ENCODE measurements at places on chromosomes 16 and 17.

- DNase-seq: no peak
Observed at GRCh38 chr16:68406458-68407152, 41.7 kb downstream of the SMPD3 start.

- no peak for DNase-seq
Observed at GRCh38 chr16:89143911-89144675, 27.5 kb upstream of the CDH15 start.

GRCh38 chr17:47946929-47947397 is 5.6 kb downstream of the PNPO start:
- peak; percentile 69 for DNase-seq

- DNase-seq: no peak
Observed at GRCh38 chr17:81457401-81457800, 55.2 kb downstream of the ACTG1 start.

DNA sequence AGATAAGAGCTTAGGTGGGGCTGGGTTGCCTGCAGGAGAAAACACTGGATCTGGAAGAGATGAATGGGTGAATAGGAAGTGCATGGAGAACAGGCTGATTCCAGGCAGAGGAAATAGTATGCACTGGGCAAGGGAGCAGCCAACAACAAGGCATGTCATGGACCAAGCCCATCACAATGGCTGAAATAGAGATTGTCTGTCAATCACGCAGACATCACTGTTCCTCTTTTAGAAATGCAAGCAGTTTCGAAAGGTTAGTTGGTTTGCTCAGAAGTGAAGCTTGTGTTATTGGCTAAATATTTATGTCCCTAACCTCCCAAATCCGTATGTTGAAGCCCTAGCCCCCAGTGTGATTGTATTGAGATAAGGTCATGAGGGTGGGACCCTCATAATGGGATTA is 621.7 kb upstream of the CDH11 start:
- no peak for DNase-seq

DNA sequence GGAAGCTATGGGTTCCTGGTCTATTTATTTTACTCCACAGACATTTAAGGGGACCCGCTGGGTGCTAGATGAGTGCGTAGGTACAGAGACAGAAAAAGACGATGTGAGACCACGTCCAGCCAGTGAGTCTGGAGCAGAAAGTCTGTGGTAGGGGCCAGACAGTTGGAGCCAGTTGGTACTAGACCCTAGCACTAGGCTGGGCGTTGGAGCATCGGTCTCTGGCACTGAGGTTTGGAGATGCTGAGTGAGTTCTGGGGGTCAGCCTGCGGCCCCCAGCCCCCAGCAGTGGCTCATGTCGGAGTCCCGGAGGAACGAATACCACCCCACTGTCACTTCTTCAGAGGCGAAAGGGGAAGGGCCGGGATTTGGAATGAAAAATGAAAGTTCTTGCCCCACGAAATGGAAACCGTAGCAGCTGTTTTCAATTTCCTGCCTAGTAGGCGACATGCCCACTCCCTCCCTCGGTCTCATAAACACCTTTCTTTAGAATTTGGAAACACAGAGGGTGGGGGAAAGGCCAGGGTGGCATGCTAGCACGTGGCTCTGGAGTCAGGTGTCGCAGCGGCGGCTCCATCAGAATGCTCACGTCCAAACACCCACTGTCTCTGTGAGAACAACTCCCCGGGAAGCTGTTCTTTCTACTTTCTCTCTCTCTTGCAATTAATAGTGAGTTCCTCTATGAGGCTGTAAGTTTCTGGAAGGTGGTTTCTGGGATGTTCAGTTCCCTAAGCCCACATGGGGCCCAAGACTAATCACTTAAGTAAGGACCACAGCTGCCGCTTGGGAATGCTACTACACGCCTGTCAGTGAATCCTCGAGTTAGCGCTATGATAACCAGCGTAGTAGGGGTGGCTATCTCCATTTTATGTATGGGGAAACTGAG is 96.8 kb downstream of the IRF8 start:
- no peak for DNase-seq

GRCh38 chr16:56469748-56470147 is 18.4 kb downstream of the OGFOD1 start:
- DNase-seq: no peak

DNA sequence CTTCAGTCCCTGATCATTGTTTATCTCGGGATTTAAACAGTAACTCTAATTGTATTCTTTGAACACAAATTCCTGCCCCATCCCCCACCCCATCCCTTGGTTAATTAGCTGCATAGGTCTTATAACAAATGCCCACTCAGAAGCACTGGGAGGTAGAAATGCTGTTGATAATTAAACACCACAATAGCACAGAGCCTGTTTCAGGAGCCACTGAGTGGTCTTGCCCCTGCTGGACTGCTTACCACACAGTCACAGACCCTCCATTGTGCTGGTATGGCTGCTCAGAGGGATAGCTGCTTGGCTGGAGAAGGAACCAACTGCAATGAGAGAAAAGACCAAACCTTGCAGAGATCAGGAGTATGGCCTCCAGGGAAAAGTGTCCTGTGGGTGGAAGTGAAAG is 214.1 kb downstream of the ANKFN1 start:
- DNase-seq: no peak

DNA sequence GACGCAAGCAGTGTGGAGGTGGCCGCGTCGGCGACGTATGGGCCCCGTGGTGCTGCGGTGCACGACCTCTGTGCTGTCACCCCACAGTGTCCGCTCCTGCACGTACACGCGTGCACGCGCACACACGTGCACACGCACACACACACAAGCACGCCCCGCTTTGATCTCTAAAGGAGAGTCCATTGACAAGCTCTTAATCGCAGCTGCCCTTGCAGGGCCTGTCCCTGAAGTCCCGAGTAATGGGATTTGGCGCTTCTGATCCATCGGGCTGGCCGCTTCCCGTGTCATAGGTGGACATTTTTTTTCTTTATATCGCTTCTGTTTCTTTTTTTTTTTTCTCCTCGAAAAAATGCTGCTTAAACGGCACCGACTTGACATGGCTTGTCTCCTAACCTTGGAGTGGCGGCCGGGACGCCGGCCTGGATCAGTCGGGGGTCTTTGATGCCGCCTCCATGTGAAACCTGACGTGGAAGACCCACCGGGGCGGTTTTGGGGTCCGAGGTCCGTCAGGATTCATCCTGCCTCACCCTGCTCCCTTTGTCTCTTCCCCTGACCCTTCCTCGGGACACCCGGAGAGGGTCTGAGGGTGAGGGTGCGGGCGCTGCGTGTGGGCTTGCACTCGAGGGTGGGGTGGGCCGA is 8.3 kb upstream of the AXIN1 start:
- no peak for DNase-seq

DNA sequence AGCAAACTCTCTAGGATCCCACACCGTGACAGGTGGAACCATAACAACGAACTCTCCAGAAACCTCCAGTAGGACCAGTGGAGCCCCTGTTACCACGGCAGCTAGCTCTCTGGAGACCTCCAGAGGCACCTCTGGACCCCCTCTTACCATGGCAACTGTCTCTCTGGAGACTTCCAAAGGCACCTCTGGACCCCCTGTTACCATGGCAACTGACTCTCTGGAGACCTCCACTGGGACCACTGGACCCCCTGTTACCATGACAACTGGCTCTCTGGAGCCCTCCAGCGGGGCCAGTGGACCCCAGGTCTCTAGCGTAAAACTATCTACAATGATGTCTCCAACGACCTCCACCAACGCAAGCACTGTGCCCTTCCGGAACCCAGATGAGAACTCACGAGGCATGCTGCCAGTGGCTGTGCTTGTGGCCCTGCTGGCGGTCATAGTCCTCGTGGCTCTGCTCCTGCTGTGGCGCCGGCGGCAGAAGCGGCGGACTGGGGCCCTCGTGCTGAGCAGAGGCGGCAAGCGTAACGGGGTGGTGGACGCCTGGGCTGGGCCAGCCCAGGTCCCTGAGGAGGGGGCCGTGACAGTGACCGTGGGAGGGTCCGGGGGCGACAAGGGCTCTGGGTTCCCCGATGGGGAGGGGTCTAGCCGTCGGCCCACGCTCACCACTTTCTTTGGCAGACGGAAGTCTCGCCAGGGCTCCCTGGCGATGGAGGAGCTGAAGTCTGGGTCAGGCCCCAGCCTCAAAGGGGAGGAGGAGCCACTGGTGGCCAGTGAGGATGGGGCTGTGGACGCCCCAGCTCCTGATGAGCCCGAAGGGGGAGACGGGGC is 1.3 kb downstream of the SPN start:
- DNase-seq: peak; percentile 45

DNA sequence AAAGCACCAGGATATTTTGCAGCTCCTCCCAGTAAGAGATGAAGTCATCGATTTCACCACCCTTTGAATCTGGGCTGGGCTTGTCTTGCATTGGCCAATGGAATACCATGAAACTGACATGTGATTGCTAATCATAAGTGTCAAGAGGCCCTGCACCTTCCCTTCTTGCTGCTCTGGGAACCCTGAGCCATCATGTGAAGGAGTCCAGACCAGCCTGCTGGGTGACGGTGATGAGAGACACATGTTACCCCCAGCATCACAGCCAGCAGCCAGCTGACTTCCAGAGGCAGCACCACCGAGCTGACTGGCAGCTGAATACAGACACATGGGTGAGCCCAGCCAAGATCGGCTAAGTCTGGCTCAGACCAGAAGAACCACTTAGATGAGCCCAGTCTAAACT is 43.6 kb upstream of the CACNG4 start:
- DNase-seq: no peak

GRCh38 chr17:47802341-47803022 is 19.1 kb downstream of the OSBPL7 start:
- peak; percentile 62 for DNase-seq

- DNase-seq: no peak
Observed at GRCh38 chr16:50637716-50638602, 43.2 kb downstream of the SNX20 start.

- no peak for DNase-seq
Observed at GRCh38 chr17:34851961-34852540, 109.2 kb downstream of the CCT6B start.

GRCh38 chr17:33642002-33642401 is 348.9 kb upstream of the ASIC2 start:
- DNase-seq: no peak

- DNase-seq: no peak
Observed at GRCh38 chr17:70317421-70317820, 148.1 kb downstream of the KCNJ2 start.

DNA sequence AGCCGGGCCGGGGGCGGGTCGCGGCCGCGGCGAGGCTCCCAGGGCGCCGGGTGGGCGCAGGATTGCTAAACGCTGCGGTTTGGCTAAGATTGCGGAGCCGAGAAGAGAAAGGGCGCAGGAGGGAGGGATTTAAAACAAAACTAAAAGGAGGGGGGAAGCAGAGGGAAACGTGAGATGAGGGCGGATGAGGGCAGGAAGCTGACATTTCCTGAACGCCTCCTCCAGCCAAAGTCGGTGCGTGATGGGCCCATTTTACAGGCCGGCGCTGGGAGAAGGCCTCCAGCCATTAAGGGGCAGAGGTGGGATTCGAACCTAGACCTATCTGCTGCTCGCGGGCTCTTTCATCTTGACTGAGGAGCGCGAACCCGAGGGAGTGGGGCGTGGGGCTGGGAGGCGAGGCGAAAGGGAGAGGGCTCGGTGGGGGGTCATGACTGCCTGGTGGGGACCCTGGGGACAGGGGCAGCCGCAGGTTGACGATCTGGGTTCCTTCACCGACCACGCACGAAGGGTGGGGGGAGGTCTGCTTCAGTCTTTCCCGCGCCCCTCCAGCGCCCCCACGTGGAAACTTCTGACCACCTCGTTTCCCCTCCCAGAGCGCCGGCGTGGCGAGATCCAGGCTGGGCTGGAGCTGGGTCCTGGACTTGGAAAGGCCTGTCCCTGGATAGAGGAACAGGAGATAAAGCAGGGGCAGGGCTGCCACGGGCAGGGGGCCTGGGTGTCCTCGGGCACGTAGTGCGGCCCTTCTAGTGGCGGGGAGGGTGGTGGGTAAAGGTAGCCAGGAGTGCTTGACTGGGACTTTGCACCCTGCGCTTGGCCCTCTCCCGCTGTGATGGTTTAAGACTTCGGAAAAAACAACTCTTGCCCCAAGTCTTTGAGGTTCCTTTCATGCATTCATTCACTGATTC is 3.8 kb upstream of the TAC4 start:
- peak; percentile 63 for DNase-seq

DNA sequence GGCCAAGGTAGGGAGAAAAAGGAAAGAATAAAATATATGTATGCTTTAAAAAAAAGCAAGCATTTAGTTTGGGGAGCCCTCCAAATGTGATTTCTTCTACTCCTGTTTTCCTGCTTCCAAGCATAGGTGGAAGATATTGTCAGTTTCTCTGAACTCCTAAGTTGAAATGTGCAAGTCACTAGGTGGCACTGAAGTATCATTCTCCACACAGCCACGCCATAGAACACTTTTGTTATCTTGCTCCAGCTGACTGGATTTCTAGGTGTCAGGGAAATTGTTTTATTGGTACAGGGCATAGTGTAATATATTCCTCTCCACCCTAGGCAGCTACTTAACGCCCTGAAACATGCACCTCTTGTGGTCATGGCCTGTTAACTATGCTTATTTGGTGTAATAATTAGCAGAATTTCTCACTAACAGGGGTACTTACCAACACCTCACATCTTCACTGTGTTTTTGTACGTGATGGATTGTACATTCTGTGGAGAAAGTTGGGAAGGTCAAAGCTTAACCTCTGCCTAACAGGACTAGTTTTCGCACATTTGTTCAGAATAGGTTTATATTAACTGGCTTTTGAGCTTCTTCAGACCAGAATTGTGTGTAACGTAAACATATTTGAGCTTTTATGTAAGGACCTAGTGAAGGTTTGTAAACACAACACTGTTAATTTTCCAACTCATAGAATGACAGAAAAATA is 69.3 kb downstream of the FTO start:
- no peak for DNase-seq

- DNase-seq: no peak
Observed at GRCh38 chr16:87436225-87437172, 44.4 kb downstream of the MAP1LC3B start.

GRCh38 chr17:10327640-10328039 is 45.2 kb downstream of the MYH13 start:
- DNase-seq: peak; percentile 78

GRCh38 chr17:18851201-18851600 is 6.7 kb upstream of the PRPSAP2 start:
- no peak for DNase-seq

DNA sequence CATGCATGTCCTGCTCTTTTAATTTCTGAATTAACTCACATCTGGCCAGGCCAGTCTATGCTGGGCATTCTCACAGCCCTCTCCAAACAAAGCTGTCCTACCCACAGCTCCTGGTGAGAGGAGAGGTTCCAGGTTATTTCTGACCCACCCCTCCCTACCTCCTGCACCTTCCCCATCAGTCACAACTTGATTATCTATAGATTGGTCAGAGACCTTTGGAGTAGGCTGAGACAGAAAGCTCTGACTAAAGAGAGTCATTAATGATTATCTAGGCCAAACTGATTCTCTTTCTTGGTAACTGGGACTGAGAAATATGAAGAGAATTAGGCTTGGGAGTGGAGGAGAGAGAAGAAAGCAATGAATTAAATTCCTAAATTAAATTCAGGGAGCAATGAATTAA is 1.4 kb upstream of the KRT222 start:
- DNase-seq: no peak

- no peak for DNase-seq
Observed at GRCh38 chr17:49985310-49985990, 9.6 kb downstream of the DLX3 start.
